Sigmoid colon (tissue), 7 donors: ENCODE measurements at places on chromosomes 4 and X. TPM values are rescaled to one million over a fixed set of nuclear protein-coding genes. Genes with fewer than 3 reads are reported as not detected.

ESX1 gene
- total RNA-seq = not detected

HAUS3 gene
- 15.5 TPM for total RNA-seq

OCRL gene
- 16.6 TPM for total RNA-seq

ALAS2 gene
- total RNA-seq = not detected

DUSP21 gene
- total RNA-seq = not detected

DCX gene
- total RNA-seq = 0.16 TPM

CFAP97 gene
- total RNA-seq = 38.8 TPM

WAS gene
- total RNA-seq = 5.2 TPM

POU4F2 gene
- total RNA-seq = not detected

GPR173 gene
- total RNA-seq = 1.8 TPM

GRCh38 chrX:25389266-25389665 is 373.5 kb upstream of the ARX start:
- DNase-seq = no peak

DNA sequence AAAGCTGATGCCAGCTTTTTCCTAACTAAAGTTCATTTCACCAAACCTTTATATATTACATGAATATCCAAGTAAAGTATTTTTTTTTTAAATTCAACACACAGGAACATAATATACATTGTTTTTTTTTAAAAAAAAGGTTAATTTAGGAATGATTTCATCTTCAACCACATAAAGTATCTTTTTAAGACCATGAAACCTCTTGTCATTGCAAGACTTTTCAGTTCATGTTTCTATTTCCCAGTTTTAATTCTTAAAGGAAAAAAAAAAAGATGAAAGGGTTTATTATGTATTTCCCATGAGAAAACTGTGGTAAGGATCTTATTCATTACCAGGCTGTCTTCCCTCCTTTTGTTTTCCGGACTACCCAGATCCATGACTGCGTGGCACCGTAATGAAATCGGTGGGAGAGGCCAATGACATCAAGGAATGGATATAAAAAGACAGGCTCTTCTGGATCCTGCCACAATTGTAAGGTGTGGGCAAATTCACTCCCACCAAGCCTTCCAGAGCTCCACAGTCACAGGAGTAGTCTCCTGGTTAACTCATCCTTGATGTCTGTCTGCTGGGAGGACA is 84.7 kb upstream of the CBR4 start:
- DNase-seq = no peak

DNA sequence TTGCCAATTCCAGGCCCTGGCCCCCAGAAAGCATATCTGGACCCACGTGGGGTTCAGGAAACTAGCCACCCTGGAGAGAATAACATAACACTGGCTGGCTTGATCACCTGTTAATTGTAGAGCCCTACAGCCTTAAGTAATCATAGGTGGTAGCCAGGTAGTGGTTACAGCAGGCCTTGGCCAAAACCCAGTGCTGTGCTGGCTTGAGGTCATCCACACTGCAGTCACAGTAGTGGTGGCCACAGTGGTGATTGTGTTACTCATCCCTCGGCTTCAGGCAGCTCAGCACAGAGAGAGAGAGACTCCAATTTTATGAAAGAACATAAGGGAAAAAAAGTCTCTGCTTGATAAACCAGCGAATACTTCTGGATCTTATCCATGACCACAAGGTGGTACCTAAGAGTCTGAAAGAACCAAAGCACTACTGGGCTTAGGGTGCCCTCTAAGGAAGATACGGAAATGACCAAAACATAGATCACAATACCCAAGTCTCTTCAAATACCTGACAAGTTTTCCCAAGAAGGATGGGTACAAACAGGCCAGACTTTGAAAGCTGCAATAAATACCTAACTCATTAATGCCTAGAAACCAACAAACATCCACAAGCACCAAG is 46.6 kb upstream of the CDX4 start:
- DNase-seq = no peak

GRCh38 chrX:43868791-43869190 is 13.5 kb downstream of the MAOB start:
- no peak for DNase-seq

DNA sequence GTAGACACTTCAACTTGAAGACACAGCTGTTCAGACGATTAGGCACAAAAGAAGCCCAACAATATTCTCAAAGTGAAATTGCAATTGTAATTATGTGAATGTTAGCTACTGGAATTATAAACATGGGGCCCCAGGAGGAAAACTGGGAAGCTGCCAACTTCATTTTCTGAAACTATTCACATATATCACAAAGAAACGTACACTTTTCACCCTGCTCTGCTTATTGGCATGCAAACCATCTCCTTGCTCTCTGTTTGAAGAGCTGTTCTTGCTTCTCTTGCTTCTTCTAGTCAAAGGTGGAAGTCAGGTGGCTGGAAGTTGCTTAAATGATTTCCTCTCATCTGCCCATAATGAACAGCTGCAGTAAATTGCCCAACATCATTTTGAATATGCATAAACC is 320.1 kb downstream of the CFAP299 start:
- DNase-seq = no peak

GRCh38 chr4:173699841-173700475 is 169.9 kb upstream of the HAND2 start:
- DNase-seq = no peak

- no peak for DNase-seq
Measured at GRCh38 chrX:24332878-24333277, 19.0 kb upstream of the SUPT20HL2 start.

DNA sequence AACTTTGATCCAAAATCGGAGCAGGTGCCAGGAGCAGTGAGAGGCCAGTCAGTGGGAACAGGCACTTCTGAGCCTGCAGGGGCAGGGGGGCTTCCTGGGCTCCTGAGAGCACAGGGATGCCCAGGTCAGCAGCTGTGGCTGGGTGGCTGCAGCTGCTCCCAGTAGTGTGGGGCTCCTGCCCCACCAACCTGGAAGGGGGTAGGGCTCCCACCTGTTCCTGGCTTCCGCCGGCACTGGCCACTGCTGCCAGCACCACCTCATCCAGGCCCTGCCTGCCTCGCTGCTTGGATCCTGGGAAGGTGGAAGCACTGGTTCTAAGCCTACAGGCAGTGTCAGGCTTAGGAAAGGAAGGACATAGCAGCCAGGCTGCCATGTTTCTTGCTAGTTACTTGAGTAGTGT is 18.6 kb downstream of the GRK4 start:
- DNase-seq = no peak

DNA sequence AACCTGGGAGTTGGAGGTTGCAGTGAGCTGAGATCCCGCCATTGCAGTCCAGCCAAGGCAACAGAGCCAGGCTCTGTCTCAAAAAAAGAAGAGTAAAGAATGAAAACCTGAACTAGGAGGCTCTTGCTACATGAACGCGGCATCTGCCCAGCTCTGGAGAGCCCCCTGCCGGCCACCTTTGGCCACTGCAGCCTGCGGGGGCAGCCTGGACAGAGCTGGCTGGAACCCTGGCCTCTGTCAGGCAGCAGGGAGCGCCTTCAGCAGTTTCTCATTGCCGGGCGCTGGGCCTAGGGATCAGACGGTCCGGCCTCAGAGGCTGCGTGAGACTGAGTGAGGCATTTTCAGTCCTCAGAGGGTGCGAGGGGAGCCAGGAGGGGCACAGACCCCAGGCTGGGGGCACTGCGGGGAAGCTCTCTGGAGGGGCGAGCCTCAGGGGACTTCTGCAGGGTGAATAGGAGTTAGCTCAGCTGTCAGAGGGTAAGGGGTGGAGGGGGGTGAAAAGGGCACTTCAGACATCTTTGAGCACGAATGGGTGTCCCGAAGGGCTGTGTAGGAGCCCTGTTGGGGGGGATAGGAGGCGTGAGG is 17.5 kb downstream of the DOK7 start:
- no peak for DNase-seq

GRCh38 chr4:104878936-104879335 is 267.7 kb upstream of the TET2 start:
- no peak for DNase-seq

GRCh38 chr4:141158219-141158618 is 24.9 kb upstream of the RNF150 start:
- DNase-seq = no peak

GRCh38 chr4:154473497-154473896 is 18.1 kb downstream of the DCHS2 start:
- DNase-seq = no peak

- no peak for DNase-seq
Measured at GRCh38 chrX:148363471-148364235, 136.8 kb upstream of the AFF2 start.

DNA sequence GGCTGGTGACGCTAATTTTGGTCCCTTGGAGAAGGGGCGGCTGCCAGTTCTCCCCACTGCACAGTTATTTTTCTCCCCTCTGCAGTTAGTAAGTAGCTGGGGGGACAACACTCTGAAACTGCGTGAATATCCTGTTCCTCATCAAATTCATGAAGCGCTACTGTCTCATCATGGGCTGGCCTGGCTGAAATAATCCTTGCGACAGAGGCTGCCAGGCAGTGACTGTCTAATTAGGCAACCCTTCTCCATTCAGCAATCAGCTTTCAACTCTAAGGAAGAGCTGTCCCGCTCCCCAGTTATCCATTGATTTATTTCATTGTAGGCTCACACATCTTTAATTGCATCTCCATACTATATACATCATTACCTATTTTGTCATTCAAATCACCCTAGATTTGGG is 8.2 kb downstream of the SH3TC1 start:
- no peak for DNase-seq

DNA sequence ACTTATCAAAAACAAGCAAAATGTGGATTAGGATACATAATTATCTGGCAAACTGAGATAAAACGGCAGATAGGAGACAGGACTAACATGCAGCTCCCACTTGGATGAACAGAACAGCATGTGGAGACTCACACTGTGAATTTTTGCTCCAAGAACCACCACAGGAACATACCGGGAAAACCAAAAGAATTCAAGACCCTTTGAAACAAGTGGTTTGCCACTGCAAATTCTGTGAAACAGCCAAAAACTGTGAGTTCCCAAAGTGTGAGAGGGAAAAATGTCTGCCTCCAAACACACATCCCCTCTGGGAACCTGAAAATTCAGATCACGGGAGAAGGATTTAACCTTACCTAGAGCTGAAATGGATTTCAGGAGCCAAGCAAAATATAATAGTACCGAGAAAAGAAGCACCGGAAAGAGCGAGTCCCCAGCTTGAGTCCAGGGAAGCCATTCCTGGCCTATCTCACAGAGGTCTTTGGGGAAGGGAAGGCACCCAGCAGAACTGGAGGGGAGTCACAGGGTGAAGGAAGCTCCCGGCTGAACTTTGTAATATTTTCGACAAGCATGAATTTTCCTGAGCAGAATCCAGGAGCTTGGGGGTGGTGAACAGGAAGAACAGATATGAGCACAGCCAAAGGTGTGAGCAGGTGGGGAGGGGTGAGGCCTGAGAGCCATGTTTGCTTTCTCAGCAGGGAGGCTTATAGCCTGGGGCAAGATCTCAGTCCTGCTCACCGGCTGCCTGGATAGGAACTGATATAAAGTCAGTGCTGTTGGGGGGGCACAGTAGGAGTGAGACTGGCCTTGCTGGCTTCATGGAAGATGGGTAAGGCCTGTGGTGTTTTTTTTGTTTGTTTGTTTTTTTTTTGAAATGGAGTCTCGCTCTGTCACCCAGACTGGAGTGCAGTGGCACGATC is 23.9 kb downstream of the MANBA start:
- DNase-seq = no peak

DNA sequence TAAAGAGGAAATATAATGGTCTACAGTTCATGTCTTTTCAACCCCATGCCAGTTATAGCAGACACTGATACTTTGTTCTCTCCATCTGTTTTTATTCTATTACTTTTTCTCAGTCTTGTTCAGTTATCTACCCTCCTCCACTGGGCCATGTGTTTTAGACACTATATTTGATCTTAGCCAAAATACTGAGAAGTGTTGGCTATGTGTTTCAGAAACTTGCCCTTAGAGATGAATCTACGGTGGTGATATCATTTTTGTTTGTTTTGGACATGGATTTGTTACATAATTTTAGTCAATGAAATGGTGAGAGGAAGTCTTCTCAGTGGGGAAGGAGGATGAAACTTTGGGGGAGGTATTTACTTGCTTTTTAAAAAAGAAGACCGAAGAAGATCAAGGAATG is 211.5 kb upstream of the DDX53 start:
- no peak for DNase-seq

GRCh38 chrX:9658409-9658808 is 107.2 kb downstream of the GPR143 start:
- no peak for DNase-seq

GRCh38 chr4:166777760-166778159 is 456.5 kb downstream of the SPOCK3 start:
- DNase-seq = no peak

GRCh38 chr4:913280-913618 is 18.9 kb downstream of the GAK start:
- peak; percentile 25 for DNase-seq

GRCh38 chr4:4217113-4217512 is 9.6 kb downstream of the OTOP1 start:
- no peak for DNase-seq

GRCh38 chr4:38131371-38132091 is 171.3 kb downstream of the PTTG2 start:
- no peak for DNase-seq

DNA sequence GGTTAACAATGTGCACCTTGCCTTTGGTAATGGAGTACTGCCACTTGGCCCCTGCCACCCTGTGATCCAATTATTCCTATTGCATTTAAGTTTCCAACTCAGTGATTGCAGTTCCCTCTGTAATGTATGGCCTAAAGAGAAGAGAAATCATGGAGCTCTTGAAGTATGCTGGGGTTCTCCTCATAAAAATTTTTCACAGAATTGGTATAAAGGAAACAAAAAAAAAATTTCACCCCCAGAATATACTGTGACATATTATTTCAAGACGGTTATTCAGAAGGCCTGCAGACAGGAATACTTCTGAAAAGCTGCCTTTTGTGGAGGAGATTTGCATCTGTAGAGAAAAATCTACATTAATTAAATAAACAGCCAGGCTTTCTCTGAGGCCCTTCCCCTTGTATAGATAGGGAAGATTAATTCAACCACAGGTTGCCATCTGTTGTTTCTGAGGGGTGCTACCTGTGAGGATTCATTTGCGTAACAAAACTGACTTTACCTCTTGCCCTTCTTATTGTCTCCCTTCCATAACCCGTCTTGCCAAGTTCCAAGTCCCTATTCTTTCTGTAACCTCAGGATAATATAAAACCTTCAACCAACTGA is 94.8 kb upstream of the LANCL3 start:
- no peak for DNase-seq

- no peak for DNase-seq
Measured at GRCh38 chrX:53281963-53282695, 745 bp upstream of the IQSEC2 start.

DNA sequence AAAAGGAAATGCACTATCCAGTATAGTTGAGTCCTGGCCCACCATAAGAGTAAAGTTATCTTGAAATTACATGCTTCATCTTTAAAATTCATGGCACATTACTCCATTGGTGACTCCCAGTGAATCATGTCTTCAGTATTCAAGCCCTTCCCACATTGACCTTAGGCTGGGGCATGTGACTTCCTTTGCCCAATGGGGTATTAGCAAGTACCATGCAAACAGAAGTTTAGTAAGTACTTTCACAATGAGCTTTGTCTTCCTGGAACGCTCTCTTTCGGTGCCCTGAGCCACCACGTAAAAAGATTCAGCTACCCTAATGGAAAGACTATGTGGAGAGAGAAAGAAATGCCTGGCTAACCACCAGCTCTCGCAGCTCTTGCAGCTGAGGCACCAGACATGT is 235.4 kb downstream of the HNRNPD start:
- no peak for DNase-seq
